NCI-H1436 treated with DMSO at 0.1 percent for 48 hours (cell line): ENCODE measurements at places on chromosomes 3 and 15.

- no peak for DNase-seq
Observed at GRCh38 chr15:32908135-32908801, 190.5 kb downstream of the GREM1 start.

- DNase-seq: no peak
Observed at GRCh38 chr15:91542226-91542625, 311.3 kb upstream of the SLCO3A1 start.

- DNase-seq: no peak
Observed at GRCh38 chr3:21654662-21655061, 96.3 kb downstream of the ZNF385D start.

DNA sequence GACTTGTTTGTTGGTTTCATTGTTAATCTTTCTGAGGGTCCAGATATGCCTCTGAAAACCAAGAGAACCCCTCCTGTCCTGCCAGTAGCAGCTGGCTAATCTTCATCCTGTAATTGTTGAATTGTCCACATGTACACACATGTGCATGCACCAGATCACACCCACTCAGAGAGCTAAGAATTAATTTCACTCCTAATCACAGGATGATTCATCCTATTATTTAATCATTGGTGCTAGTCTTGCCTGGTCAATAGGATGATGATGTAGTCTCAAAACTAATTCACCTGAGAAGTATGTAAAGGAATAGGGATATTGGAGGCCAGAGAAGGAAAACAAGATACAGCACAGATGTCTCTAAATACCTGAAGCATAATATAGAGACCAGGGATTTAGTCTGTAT lies 7.8 kb upstream of the AHSG start:
- DNase-seq: no peak

- DNase-seq: no peak
Observed at GRCh38 chr3:124780356-124780755, 50.1 kb downstream of the UMPS start.

DNA sequence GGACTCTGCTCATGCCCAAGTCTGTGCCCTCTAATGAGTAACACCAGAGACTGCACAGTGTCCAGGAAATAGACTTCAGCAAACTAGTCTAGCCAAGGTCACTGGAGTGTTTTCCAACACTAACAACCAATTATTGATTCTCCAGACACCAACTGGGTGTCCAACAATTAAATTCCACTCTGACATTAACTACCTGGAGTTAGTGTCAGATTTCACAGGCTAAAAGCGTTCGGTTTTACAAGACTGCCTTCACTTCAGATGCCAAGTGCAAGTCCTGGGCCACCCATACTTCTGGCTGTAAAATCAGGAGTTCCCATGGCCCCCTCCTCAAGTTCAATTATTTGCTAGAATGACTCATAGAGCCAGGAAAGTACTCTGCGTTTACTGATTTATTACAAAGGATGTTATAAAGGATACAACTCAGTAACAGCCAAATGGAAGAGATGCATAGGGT lies 20.8 kb upstream of the CFAP161 start:
- no peak for DNase-seq
